ENCODE measurements at places on chromosomes 1 and 21.

- no peak for DNase-seq
Measured at GRCh38 chr21:25657140-25657539, 18.1 kb downstream of the JAM2 start.

- no peak for DNase-seq
Measured at GRCh38 chr1:159532922-159533321, 2.9 kb downstream of the OR10J5 start.

DNA sequence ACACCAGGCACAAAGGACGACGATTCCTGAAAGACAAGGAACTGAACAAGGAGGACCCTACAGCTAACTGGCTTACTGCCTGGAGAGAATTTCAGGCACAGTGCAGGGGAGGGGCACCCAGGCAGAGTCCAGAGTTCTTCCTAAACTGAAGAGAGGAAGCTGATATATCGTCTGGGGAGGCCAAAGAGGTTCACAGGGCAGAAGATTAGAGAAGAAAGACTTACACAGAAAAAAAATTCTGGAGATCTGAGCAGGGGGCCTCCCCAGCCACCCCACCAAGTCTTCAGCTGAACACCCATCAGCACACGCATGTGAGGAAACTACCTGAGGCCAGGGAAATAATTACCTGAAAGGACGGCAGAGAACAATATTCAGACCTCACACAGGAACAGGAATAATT lies 24.6 kb downstream of the SORT1 start:
- no peak for DNase-seq

GRCh38 chr1:185969028-185969427 lies 234.8 kb downstream of the HMCN1 start:
- no peak for DNase-seq

DNA sequence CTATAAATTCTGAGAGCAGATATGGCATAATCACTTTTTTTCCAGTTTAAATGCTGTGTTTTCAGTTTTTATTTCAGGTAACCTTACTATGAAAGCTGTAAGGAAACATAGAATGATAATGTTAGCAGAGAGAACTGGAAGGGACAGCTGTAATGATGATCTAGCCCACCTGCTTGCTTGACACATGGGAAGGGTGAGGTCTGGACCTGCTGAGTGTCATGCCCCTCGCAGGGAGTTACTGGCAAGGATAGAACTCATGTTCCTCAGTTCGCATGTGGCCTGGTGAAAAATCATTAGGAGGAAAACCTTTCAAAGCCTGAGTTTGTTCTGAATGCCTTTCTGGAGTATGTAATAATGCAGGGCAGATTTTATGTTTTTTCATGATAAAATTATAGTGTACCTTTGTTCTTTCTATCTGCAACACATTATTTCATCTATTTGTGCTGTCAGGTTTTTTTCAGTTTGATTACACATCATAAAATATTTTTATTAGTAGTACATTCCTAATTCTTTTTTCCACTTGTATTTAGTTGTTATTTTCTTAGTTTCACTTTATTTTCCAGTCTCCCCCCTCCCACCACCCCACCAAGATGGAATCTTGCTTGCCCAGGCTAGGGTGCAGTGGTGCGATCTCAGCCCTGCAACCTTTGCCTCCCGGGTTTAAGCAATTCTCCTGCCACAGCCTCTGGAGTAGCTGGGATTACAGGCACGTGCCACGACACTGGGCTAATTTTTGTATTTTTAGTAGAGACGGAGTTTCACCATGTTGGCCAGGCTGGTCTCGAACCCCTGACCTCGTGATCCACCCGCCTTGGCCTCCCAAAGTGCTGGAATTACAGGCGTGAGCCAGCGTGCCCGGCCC lies 8.0 kb downstream of the DDI2 start:
- DNase-seq: no peak

DNA sequence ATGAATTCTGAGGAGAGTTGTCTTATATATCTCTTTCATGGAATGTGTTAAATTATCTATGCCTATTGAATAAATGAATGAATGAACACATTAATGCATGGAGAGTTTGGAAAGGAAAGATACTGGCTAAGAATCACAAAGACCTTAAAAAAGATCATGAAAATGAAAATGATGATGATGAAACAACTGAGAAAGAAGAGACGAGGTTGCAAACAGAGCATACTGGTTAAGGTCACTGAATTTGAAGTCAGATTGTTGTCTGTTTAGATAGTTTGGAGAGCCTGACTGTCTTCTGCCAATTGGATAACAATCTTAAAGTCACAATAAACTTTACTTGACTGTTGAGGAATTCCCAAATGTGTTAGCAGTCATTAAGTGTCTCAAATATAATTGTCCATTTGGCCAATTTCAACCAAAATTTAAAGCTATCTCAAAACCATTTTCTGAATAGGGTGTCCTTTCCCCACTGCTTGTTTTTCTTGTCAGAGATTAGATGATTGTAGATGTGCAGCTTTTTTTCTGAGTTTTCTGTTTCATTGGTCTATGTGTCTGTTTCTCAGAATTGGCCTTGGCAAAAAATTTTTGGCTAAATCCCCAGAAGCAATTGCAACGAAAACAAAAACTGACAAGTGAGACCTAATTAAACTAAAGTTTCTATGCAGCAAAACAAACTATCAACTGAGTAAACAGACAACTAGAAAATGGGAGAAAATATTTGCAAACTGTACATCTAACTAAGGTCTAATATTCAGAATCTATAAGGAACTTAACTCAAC lies 132.2 kb downstream of the PTGER3 start:
- DNase-seq: no peak

Measured in smooth muscle cell of the brain vasculature (primary cell).